ENCODE measurements at places on chromosomes 5 and 9.

GRCh38 chr5:168415971-168416370, 70.3 kb upstream of the RARS1 start:
- no peak for DNase-seq

GRCh38 chr5:168941901-168942300, 359.0 kb downstream of the SLIT3 start:
- DNase-seq: no peak

DNA sequence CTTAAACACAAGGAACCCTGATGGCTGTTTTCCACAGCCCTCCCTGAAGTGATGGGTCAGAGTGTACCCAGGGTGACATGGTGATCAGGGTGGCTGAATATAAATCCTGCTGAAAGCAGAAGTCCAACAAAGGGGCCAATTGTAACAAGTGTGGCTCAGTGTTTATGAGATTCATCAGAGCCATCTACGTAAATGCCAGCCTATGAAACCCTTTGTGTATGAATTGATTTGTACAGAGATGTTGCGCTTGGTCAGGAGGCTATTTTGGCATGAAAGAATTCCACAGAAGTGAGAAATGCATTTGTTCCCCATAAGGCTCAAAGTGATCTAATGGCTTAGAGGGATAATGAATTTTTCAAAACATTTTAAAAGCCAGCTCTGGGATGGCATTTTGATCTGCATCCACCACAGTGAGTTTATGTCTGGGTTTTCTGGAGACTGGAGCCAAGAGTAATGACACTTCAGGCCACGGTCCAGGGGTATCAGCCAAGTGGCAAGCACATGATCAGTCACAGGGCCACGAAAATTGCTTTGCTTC, 12.4 kb downstream of the PRUNE2 start:
- no peak for DNase-seq

DNA sequence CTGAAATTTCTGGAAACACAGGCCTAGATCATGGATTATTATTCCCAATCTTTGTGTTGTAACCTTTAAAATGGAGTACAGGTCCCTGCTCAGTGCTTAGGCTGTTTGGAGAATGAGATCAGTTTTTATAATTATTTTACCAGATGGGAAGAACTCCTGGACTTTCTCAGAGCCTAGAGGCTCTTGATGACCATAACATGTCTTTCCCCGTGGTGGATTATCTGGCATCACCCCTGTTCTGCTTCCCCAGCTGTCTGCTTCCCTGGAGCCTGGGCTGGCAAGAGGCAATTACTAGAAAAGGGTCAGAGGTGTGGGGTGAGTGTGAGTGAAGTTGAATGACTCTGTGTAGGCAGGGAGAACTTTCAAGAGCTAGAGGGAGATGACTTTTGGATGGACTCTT, 143.0 kb downstream of the CARTPT start:
- DNase-seq: no peak

GRCh38 chr5:72511366-72511765, 4.2 kb upstream of the ZNF366 start:
- no peak for DNase-seq

DNA sequence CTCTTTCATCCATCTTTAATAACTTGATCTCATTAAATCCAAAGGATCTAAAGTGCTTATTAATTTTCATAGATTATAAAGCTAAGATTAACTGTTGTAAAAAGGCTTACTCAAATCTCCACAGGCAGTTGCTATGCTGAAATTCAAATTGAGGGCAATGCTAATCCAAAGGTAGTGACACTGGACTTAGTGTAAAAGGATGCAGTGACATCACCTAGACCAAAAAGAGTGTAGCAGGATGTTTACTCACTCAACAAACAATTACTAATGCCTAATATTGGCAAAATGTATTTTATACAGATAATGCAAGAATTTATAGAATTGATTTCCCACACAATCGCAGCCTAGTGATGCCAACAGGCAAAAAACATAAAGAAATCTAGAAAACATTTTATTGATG, 756.2 kb downstream of the CDH9 start:
- no peak for DNase-seq

DNA sequence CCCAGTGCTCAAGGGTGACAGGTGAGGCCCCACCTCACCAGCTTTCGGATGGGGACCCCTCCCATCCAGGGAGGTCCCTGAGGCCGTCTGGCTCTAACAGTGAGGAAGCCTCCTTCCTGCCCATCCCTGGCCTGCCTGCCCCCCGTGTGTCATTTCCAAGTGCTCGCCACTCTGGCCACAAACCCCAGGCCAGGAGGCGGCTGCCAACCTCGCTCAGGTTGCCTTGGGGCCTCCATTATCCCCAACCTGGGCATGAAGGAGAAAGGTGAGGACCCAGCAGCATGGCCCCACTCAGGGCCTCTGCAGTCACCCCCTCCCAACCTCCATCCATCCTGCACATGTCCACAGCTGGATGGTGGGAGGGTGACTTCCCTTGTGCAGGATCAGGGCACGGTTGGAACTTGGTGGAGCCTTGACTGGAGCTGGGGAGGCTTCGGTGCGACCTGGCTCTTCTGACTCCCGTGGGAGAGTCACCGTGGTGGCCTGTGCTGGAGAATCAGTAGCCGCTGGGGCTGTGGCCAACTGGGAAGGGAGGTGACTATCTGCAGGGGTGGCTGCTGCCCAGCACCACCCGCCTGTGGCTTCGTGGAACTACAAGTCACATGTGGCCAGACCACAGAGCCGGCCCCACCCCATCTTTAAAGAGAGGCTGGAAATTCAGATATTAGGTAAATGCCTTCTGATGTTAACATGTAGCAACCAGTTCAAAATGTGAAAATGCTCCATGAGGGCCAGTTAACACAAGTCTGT, 37.5 kb upstream of the GFPT2 start:
- no peak for DNase-seq

GRCh38 chr9:35628389-35628991, 10.3 kb upstream of the CD72 start:
- DNase-seq: no peak

DNA sequence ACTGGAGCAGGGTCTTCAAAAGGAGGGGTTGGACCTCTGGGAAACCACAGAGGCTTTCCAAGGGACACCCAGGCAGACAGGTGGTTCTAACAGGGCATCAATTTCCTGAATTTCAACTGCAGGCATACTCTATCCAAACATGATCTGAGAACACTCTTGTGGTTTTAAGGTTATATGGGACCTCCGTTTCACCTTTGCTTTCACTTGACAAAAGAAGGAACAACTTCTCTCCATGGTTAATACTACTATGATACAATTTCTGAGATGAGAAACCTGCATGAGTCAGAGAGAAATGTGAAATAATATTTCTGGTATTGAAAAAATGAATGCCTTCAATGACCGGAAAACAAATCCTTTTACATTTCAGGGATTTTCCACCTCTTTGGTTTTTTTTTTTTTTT, 28.0 kb upstream of the ERAP1 start:
- no peak for DNase-seq

DNA sequence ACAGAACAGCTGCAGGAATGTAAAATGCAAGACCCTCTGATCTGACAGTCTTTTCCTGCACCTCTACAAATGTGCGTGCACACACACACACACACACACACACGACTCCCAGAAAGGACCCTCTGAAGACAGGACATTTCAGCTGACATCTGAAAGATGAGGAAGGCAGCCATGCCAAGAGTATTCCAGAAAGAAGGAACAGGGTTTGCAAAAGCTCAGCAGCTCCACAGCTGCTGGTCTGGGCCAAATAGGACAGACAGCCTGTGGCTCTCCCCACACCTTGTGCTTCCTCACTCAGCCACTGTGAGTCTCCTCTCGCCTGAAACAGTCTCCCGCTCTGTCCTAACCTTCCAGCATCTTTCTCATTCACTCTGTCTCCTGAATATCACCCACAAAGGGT, 189.0 kb downstream of the PALM2AKAP2 start:
- DNase-seq: no peak

GRCh38 chr5:45017568-45017967, 208.8 kb downstream of the MRPS30 start:
- DNase-seq: no peak

DNA sequence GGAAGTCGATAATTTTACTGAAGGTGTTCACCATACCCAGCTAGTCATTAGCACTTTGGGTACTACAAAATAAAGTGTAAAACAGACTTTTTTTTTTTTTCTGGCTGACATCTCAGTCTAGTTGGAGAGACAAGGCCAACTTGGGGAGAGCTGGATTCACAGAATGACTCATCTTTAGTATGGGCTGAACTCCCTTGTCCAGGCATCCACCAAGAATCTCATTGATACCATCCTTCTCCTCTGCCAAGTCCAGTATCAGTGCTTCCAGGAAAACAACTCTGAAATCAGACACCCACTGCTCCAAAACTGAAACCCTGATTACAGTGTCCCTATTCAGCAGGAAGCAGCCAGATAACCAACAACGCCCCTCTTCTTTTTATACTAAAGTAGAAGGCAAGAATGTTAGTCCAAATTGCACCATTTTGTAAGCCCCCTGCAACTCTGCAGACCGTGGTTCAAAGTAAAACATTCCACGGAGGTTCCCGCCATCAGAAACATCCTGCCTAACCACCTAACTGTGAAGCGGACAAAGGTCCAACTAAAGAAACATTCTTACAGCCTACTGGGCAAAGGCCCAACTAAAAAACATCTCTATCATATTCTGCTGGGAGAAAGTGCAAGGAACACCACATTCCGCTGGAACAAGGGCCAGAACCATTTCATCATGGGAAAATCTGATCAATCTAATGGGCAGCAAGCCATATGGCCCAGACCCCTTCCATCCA, 728.2 kb downstream of the BRINP1 start:
- no peak for DNase-seq

- DNase-seq: no peak
Measured at GRCh38 chr9:76529653-76530052, 70.7 kb downstream of the GCNT1 start.

DNA sequence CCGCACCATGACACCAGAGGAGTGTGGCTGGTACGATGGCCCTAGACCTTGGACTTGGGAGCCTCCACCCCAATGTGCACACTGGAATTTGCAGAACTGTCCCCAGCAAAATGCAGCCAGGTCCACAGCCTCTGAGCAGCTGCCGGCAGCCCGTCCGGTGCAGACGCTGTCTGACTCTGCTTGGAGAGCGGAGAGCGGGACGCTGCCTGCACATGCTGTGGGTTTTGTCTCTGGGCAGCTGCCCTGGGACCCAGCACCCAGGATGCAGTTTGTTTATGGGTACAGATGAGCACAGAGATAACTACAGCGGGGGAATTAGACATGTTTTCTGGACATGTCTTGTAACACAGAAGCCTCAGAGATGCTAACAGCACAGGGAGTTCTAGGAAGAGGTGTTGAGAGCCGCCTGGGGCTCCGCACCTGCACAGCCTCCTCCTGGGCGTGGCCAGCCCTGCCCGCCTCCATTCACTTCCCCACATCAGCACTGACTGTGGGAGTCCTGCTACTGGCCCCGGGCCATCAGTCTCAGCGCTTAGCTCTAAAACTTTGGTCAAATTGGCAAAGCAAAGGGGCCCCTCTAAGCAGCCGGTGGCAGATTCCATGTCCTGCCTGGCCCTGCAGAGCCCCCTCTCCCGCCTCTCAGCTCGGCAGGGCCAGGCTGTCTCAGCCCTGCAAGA, 159.6 kb downstream of the IRX2 start:
- DNase-seq: no peak

GRCh38 chr9:112945620-112946208, 55.0 kb upstream of the SLC46A2 start:
- no peak for DNase-seq

DNA sequence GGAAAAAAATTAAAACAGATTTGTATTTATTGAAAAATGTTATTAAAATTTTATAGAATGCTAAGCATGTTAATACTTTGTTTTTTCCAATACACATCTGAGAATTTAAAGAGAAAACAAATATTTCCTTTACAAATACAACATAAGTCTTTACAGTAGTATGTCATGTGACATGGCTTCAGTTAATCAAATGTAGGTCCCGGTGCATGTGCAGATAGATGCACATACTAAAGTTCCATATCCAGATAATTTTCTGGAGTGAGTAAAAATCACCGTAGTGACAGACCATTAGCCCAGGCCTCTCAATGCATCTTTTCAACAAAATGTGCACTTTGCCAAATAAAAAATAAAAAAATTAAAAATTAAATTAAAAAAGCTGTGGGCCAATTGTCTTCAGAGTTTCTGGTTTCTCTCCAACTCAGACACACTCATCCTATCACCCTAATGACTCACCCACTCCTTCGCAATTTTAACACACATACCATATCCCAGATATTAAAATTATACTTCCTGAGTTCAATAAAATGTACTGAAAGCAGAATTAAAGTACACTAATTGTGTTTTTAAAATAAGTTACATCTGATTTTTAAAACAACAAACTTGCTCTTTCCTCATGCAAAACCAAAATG, 508.1 kb downstream of the NR2F1-AS1 start:
- no peak for DNase-seq

GRCh38 chr9:92474587-92474986, 7.7 kb downstream of the ASPN start:
- no peak for DNase-seq

GRCh38 chr5:139692679-139693308, 44.6 kb downstream of the CXXC5 start:
- no peak for DNase-seq

GRCh38 chr5:14944350-14944739, 72.8 kb upstream of the ANKH start:
- DNase-seq: no peak

GRCh38 chr5:128870373-128870772, 94.9 kb upstream of the SLC27A6 start:
- no peak for DNase-seq

DNA sequence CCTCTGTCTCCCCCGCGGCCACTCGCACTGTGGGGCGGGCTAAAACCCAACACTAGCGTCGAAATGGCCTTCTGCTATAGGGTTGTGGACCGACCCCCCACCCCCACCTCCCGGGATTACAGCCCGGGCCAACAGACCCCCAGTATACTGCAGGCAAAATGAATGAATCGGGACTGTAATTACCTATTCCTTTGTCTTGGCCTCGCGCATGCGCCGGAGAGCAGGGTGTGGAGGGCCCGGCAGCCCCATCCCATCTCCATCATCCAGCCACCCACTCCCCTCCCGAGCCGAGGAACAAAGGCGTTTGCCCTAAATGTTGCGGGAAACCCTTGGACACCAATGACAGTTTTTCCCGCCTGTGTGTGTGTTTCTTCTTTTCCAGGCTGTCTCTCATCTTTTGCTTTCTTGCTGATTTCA, 1.6 kb downstream of the BASP1 start:
- no peak for DNase-seq

DNA sequence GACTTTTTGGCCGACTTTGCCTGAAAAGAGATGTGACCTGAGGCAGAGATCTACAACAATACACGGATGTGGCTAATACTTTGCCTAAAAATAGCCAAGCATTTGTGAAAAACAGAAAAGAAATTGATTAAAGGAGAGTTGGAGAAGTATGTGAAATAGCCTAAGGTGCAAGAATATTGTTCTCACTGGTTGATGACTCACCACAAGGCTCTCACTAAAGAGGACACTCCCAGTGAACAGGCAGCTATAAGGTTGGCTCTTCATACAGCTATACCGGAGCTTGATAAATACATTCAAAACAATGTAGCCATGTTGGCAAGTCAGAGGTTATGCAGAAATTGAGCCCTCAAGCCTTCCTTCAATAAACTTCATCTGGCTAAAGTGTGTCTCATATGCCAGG, 317.2 kb upstream of the GRAMD2B start:
- no peak for DNase-seq
